T-helper 22 cell (primary cell): ENCODE measurements at places on chromosomes 1 and 21.

DNA sequence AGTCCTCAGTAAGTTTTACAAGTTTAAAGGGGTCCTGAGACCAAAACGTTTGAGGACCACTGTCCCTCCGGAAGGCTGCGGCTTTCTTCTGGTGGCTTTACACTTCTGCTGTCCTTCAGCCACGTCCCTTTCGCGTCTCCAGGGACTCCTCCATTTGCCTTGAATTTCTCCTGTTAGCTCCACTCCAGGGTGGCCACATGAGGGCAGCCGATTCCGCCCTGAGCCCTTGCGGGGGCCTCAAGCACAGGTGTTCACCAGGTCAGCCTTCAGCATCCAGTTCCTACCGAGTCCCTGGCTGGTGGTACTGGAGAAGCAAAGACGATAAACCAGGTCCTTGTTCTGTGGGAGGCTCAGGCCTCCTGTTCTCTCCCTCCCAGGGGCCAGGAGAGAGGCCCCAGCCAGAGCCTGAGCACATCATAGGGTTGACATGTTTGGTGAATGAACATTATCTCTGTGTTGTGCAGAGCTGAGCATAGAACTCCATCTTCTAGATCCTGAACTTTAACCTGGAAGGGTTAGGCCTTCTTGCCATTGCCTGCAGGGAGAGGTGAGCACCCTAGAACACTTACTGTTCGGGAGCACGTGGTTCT, 27.4 kb upstream of the COQ8A start:
- DNase-seq: no peak

GRCh38 chr1:152783095-152783494, 3.0 kb upstream of the LCE1E start:
- DNase-seq: no peak

DNA sequence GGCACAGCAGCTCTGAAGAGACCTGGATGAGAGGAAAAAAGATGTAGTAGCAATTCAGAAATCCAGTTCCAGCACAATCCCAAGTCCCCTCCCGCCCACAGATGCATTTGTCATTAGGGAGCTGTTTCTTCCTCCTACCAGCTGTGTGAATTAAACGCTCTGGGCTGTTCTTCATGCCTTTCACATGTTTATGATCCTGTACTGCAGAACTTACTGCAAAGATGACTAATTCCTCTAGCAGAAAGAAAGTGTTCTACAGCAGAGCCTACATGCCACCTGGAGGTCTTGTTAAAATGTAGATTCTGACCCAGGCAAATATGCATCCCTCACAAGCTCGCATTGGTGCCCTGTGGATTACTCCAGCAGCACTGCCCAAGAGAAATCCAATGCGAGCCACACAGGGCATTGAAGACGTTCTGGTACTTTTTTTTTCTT, 6.5 kb downstream of the ENO1 start:
- DNase-seq: no peak

- no peak for DNase-seq
Observed at GRCh38 chr1:212466437-212466836, 33.7 kb downstream of the NENF start.

- DNase-seq: no peak
Observed at GRCh38 chr1:27446496-27447020, 43.4 kb downstream of the WASF2 start.

GRCh38 chr1:183178545-183178944, 7.5 kb upstream of the LAMC2 start:
- no peak for DNase-seq
